ENCODE measurements at places on chromosomes 6 and 20. TPM values are rescaled to one million over a fixed set of nuclear protein-coding genes. Genes with fewer than 3 reads are reported as not detected.

NR2E1 gene
- total RNA-seq, result not detected

GRCh38 chr20:41734506-41734945, 116.3 kb upstream of the CHD6 start:
- DNase-seq, result no peak

- no peak for DNase-seq
These were observed 42.7 kb downstream of the RIPOR3 start for GRCh38 chr20:50648651-50649050.

TDP2 gene
- 29.9 TPM for total RNA-seq

PAK5 gene
- not detected for total RNA-seq

GRCh38 chr20:37346535-37347346, 801 bp downstream of the SRC start:
- DNase-seq, result peak; percentile 89

- no peak for DNase-seq
These were observed 84.3 kb upstream of the MRPS10 start for GRCh38 chr6:42301986-42302385.

- no peak for DNase-seq
These were observed 112.2 kb upstream of the HEY2 start for GRCh38 chr6:125637207-125637606.

GRCh38 chr6:1940381-1940780, 305.0 kb downstream of the GMDS start:
- DNase-seq, result no peak

HLA-DMB gene
- 12.3 TPM for total RNA-seq

DNA sequence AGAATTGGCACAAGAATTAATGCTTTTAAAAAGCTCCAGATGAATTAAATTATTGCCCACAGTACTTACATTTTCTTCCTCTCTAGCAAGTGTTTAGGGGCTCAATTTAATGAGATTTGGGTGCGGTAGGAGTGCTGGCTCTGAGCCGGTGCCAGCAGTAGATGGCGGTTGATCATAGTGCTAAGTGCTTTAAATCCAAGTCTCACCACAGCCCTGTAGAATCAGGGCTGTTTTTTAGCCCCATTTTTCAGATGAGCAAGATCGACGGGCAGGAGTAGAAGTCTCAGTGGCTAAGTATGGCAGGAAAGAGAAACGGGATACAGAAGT, 136.9 kb upstream of the SALL4 start:
- no peak for DNase-seq

DNA sequence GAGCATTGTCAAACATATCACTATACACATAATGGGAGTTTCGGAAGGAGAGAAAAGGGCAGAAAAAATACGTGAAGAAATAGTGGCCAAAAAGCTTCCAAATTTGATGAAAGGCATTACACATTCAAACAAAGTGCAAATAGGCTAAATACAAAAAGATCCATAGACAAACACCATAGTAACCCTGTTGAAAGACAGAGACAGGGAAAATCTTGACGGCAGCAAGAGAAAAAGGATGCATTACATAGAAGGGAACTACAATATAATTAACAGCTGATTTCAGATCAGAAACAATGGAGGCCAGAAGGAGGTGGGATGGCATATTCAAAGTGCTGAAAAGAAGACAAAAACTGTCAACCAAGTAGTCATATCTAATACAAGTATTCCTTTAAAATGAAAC, 170.8 kb downstream of the MRPL14 start:
- DNase-seq, result no peak

LPA gene
- not detected for total RNA-seq

DNA sequence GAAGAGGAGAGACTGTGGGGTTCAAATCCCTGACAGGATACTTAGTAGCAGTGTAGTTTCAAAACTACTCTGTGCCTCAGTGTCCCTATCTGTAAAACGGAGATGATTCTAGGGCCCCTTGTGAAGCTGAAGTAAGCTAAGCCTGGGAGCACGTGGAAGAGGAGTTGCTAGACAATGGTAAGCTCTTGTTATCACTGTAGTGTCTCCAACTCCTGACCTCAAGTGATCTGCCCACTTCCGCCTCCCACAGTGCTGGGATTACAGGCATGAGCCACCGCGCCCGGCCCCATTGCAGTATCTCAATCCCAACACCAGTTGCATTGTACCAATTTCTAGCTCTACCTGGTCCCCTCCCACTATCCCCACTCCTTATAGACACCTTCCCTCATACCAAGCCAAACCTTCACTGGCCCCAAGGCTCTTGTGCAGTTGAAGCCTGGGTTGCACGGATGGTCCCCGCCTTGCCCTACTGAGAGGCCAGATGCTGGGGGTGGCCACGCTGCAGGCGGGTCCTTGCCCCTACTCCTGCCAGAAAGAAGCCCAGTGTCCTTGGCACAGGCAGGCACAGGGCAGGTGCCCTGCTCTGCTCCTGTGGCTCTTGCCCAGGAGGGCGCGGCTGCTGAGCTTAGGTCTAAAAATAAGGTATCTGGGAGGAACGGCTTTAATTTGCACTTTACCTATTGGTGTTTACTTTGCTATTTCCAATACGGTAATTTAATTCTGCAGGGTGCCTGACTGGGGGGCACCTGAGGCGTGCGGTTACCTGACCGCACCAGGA, 118.1 kb downstream of the VEGFA start:
- no peak for DNase-seq

UNC5CL gene
- total RNA-seq, result 0.48 TPM

- peak; percentile 84 for DNase-seq
These were observed 245.9 kb downstream of the ERMARD start for GRCh38 chr6:169997187-169997929.

GRCh38 chr6:91566467-91566866, 979.6 kb upstream of the MAP3K7 start:
- DNase-seq, result no peak

DNA sequence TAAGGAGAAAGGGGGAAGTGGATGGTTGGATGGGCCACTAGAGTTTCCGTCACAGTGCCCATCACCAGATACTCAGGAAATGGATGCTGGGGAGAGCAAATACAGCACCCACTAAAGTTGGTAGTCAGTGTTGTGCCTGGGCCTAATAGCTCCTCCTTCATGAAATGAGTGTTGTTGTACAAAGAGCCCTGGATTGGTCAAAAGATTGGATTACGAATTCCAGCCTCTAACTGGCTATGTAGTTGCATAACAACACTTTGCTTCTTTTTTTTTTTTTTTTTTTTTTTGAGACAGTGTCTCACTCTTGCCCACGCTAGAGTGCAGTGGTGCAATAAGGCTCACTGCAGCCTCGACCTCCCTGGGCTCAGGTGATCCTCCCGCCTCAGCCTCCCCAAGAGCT, 27.4 kb downstream of the KCNG1 start:
- no peak for DNase-seq

DNA sequence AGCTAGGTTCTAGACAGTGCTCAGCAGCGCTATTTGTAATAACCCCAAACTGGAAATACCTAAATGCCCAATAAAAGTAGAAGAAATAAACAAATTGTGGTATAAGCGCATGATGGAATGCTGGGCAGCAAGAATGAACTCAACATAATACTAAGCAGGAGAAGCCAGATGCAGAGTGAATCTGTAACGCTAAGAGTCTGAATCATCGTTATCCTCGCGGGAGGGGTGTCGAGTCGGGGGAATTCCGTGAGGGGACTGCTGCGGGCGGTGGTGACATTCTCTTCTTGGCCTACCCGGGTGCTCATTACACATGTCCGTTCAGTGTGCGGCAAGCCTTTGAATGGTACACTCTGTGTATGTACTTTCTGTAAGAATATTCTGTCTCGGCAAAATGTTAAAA, 83.7 kb downstream of the SULF2 start:
- DNase-seq, result no peak

TRIM38 gene
- total RNA-seq, result 11.5 TPM

GRCh38 chr6:38389875-38390274, 249.9 kb downstream of the BTBD9 start:
- DNase-seq, result no peak

GRCh38 chr6:159116343-159116742, 52.9 kb upstream of the FNDC1 start:
- no peak for DNase-seq

GRCh38 chr6:53202052-53202451, 53.4 kb upstream of the GCM1 start:
- DNase-seq, result no peak

- DNase-seq, result no peak
These were observed 44.0 kb downstream of the EFCAB8 start for GRCh38 chr20:32902456-32903420.

GRCh38 chr20:32077190-32077589, 25.1 kb downstream of the HCK start:
- DNase-seq, result no peak

DNA sequence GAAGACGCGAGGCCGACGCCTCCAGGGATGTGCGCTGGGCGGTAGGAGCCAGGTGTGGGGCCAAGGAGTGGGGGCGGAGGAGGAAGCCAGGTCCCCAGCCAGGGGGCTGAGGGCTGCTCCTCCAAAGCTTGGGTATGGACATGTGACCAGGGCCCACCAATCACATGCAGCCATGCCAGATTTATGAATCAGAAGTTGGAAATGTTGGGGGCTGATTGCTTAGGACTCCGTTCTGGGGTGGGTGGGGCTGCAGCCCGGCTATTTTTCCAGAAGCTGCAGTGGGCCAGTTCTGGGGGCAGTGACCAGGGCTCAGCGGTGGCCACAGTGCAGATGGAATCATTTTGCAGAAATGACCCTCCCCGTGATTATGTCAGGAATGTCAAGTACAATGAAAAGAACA, 96.0 kb downstream of the CEBPB start:
- no peak for DNase-seq

GRCh38 chr6:107400616-107401147, 58.7 kb downstream of the PDSS2 start:
- DNase-seq, result no peak

DNA sequence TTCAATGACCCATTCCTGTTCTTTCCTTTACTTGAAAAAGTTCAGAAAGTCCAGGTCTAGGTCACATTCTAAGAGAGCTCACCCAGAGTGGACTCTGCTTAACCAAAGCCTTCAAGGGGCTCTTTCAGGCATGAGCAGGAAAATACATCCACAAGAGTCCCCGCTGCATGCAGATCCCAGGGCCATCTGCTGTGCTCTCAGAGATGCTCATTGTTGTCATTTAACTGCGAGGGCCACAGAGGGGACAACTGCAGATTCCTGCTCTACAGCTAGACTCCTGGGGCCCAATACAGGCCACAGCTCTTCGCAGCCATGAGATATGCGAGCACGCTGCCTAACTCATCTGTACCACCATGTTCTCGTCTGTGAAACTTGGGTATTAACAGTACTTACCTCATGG, 295.6 kb upstream of the QKI start:
- no peak for DNase-seq

- no peak for DNase-seq
These were observed 14.2 kb downstream of the SLX4IP start for GRCh38 chr20:10449270-10449669.

DNA sequence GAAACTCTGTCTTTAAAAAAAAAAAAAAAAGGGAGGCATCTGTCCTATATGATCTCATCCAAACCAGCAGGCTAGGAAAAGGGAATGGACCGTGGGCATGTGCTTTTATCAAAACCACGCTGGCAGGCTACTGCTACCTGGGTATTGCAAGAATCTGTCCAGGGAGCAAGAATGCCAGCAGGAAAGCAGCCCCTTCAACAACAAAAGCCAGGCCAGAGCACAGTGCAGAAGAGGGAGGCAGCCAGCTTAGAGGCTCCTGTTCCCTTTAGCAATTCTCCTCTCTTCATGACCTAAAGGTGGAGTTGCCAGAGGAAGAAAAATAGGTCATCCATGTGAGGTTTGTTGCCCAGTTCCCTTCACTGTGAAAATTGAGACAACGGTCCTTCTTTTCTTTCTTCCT, 18.2 kb downstream of the TBC1D20 start:
- DNase-seq, result peak; percentile 11

DNA sequence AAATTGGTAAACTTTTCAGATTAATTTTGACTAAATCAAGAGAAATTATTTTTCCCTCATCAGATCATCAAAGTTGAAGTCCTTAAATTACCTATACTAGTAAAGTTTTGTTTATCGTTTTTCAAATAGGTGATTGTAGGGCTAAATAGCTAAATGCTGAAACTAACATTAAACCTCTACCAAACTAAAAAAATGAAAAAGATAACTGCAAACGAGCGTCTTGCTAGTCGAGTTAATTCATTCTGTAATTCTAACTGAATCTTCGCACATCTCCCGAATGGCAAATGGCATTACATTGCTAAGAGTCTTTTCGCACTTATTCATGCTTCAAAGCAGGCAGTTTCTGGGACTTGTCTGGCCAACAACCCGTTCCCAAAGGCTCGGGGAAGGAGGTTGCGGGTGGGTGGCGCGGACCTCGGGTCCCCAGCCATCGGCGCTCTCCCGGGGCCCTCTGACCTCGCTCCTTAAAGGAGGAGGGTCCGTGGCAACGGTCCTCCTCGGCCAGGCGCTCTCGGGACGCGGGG, 43.8 kb downstream of the POPDC3 start:
- no peak for DNase-seq

- no peak for DNase-seq
These were observed 434.7 kb upstream of the SOX4 start for GRCh38 chr6:21158873-21159272.

SCAF8 gene
- 33.3 TPM for total RNA-seq

- DNase-seq, result no peak
These were observed 1.5 kb upstream of the STX16 start for GRCh38 chr20:58649288-58650180.

GRCh38 chr6:47836639-47837038, 54.8 kb downstream of the OPN5 start:
- DNase-seq, result no peak

TRIM40 gene
- not detected for total RNA-seq

FAM209B gene
- total RNA-seq, result 0.51 TPM

ECT2L gene
- not detected for total RNA-seq

FAM83B gene
- total RNA-seq, result not detected

DNA sequence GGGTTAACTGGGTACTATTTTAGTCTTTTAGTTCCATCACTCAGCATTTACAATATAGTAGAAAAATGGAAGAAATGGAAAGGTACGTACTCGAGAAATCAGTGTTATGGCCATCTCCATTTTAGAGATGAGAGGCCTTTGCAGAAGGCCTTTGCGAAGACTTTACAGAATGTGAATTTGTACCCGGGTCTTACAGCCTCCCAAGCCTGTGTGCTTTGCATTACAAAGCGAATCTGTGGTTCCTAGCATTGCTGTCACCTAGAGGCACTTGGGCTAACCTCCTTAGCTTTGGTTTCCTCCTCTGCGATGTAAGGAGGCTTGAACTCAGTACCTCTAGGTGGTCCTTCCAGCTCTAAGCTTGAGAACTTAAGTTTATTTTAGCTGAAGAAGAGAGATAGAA, 10.9 kb downstream of the VAPB start:
- DNase-seq, result no peak

GRCh38 chr6:52610011-52610410, 33.2 kb upstream of the TRAM2 start:
- no peak for DNase-seq

GLP1R gene
- not detected for total RNA-seq

BFSP1 gene
- not detected for total RNA-seq

HUS1B gene
- total RNA-seq, result 0.77 TPM

DNA sequence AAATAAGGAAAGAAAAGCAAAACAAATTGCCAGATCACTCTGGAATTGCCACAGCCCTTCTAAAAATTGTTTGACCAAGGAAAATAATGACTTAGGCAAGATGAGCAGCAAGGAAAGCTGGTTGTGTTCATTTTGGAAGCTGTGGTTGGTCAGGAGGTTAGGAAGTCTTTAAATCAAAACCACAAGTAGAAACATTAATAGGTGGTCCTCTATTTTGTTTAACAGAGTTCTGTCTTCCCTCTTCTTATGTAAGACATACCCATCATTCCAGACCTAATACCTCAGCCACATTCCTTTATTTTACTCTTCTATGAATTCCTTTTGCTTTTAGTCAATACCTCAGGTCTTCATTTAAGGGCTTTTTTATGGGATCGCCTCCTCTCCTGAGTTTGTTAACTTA, 422.2 kb upstream of the PLCB4 start:
- no peak for DNase-seq

DEFB124 gene
- 1.7 TPM for total RNA-seq
